ENCODE measurements at places on chromosomes 3 and 15.

GRCh38 chr3:102896851-102897621 is 462.2 kb downstream of the ZPLD1 start:
- H3K4me1 ChIP-seq, result no peaks in the 10 kb centered on the region
- H3K4me3 ChIP-seq, result no peak overlapping the region
- H3K27ac ChIP-seq, result no peak overlapping the region
- no peaks in the 10 kb centered on the region for H3K27me3 ChIP-seq
- DNase-seq, result no peak
- no peaks in the 10 kb centered on the region for H3K36me3 ChIP-seq

DNA sequence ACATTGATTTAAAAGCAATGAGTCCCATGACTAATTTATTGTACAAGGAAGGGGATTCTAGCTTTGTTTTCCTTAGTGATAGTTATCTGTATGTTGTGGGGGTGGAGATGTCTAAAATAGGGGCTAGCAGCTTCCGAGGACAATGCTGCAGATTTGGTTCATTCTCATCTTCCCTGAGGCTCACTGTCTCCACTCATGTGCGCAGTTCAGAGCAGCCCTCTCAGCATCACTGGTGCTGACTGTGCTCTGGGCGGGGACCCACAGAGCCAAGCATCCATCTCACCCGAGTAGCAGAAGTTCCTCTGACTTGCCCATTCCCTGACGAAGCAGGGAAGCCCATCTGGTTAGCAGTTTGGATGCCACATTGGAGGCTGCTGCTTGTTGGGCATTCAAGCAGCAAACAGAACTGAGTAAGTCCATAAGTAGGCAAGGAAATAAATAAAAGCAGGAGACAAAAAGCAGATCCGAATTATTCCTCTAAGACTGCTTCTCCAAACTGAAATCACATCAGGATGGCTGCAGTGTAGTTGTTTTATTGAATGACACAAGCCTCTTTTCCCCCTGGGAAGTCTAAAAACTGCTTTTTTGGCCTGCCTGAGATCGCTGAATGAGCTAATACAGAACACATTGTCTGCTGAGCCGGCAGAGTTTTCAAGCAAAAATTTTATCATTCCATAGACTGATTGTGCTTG is 27.5 kb downstream of the RARB start:
- peaks cover 8% of the 10 kb centered on the region for H3K4me1 ChIP-seq
- no peak for DNase-seq
- H3K36me3 ChIP-seq, result no peaks in the 10 kb centered on the region
- no peak overlapping the region for H3K4me3 ChIP-seq
- no peak overlapping the region for H3K27ac ChIP-seq

DNA sequence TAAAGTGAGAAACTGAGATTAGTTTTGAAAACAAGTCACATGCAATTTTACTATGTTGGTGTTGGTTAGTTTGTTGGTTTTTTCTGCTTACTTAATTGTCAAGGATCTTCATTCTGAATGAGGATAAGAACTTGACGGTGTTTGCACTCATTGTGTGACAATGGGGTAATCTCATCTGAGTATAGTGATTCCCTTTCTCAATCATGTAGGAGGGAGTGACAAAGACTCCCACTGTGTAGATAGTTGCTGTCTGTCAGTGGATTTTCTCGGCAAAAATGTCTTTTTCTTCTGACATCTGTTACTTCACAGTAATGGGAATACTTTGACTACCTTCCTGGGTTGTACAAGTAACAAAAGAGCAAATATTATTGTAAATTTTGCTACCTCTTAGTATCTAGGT is 23.5 kb downstream of the KCNH8 start:
- H3K4me1 ChIP-seq, result no peaks in the 10 kb centered on the region
- no peaks in the 10 kb centered on the region for H3K27me3 ChIP-seq
- DNase-seq, result no peak
- H3K4me3 ChIP-seq, result no peak overlapping the region

- DNase-seq, result peak; percentile 27
- no peaks in the 10 kb centered on the region for H3K36me3 ChIP-seq
- no peak overlapping the region for H3K27ac ChIP-seq
- H3K4me1 ChIP-seq, result no peaks in the 10 kb centered on the region
- H3K27me3 ChIP-seq, result no peaks in the 10 kb centered on the region
Observed at GRCh38 chr3:53994986-53995603, 103.4 kb upstream of the SELENOK start.

DNA sequence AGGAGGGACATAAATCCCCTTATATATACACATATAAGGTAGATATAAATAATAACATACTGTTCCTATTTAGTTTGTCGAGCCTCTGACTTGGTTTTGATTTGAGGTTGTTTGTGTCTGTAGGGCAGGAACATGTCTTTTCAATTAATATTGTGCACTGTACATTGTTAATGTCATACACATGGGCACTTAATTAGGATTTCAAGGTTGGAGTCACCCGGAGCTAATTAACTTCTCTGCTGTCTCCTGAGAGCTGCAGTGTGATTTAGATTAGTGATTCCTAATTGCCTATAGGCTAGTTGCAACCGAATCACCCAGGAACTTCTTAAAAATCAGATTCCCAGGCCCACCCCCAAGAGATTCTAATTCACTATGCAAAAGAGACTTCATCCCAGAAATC is 50.4 kb upstream of the FILIP1L start:
- no peak for DNase-seq
- no peak overlapping the region for H3K4me3 ChIP-seq
- H3K27ac ChIP-seq, result peak overlapping the region; percentile 92
- H3K36me3 ChIP-seq, result no peaks in the 10 kb centered on the region
- H3K4me1 ChIP-seq, result peaks cover 26% of the 10 kb centered on the region

DNA sequence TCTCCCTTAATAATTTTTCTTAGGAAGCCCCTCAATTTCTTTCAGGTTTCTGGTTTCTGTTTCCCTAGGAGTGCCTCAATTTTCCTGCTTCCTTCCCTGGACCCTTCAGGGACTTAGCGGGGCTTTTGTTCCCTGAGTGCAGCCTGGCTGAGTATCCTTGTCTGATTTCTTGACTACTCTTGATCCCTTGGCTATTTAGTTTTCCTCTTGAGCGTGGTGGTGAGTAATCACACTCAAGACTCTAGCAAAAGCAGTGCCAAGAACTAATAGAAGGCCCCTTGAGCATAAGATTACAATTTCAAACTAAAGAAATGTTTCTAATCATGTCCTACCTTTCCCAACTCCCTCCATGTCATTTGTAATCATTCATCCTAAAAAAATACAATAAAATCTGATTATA is 94.3 kb upstream of the C3orf80 start:
- no peak overlapping the region for H3K27ac ChIP-seq
- no peak overlapping the region for H3K4me3 ChIP-seq
- H3K4me1 ChIP-seq, result no peaks in the 10 kb centered on the region
- no peak for DNase-seq
- no peaks in the 10 kb centered on the region for H3K36me3 ChIP-seq

DNA sequence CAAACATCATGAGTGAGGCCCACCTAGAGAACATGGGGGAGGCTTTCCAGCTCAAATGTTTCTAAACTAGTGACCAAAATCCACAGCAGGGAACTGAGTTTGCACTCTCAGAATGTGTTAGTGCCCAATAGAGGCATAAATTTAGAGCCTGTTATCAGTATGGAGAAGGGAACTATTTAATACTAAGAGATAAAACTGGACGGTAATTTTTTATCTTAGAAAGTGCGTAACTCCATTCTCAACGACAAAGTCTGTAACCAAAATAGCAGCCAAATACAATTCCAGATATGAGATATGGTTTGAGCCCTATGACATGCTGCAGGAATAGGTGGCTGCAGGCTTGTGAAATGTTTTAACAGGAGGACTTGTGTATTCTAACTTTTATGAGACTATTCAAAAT is 3.5 kb downstream of the B3GALNT1 start:
- H3K27me3 ChIP-seq, result no peaks in the 10 kb centered on the region
- H3K4me1 ChIP-seq, result peaks cover 5% of the 10 kb centered on the region
- no peak for DNase-seq
- no peak overlapping the region for H3K4me3 ChIP-seq
- H3K36me3 ChIP-seq, result no peaks in the 10 kb centered on the region
- H3K27ac ChIP-seq, result no peak overlapping the region

DNA sequence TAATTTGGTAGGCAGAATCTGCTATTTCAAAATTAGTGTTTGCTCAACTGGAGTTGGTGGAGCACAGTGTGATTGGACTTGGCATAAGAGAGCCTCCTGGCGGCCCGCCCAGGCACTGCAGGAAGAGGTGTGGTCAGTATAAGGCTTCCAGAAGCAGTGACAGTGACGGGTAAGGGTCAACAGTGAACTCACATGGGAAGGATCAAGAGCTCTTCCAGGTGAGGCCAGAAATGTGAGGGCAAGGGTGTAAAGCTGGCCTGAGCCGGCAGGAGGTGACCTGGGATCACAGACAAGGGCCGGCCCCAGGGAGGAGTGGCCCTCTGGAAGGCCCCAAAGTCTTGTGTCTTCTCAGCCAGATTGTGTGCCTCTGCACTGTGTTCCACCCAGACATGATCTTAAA is 93.2 kb upstream of the RNF7 start:
- no peaks in the 10 kb centered on the region for H3K27me3 ChIP-seq
- H3K4me3 ChIP-seq, result no peak overlapping the region
- H3K27ac ChIP-seq, result no peak overlapping the region
- H3K36me3 ChIP-seq, result no peaks in the 10 kb centered on the region

DNA sequence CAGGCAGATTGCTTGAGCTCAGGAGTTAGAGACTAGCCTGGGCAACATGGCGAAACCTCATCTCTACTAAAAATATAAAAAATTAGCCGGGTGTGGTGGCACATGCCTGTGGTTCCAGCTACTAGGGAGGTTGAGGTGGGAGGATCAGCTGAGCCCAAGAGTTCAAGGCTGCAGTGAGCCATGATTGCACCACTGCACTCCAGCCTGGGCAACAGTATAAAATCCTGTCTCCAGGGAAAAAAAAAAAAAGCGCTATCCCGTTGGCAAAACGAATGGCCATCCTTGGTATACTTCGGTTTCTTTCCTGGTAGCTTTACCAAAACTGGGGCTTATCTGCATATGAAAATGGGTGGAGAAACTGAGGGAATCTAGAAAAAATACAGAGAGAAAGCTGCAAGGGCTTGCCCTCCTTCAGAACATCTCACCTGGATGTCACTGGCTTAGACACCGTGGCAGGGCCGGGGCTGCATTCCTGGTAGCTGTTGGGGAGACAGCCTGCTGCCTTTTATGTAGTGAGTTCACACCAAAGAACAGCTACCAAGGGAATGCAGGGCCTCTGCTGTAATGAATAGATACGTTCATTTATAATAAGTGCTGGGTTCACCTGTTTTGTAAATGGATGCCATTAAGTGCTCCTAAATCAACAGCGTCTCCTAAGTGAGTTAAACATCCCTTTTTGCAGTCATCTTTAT is 96.0 kb downstream of the IQSEC1 start:
- no peak overlapping the region for H3K4me3 ChIP-seq
- H3K4me1 ChIP-seq, result peaks cover under 1% of the 10 kb centered on the region
- DNase-seq, result no peak
- no peaks in the 10 kb centered on the region for H3K27me3 ChIP-seq
- H3K27ac ChIP-seq, result no peak overlapping the region

- no peaks in the 10 kb centered on the region for H3K4me1 ChIP-seq
- H3K27me3 ChIP-seq, result no peaks in the 10 kb centered on the region
- peak; percentile 66 for DNase-seq
- H3K4me3 ChIP-seq, result no peak overlapping the region
- no peak overlapping the region for H3K27ac ChIP-seq
Observed at GRCh38 chr15:50116477-50116876, 2.6 kb downstream of the ATP8B4 start.

- no peak overlapping the region for H3K4me3 ChIP-seq
- no peak overlapping the region for H3K27ac ChIP-seq
- H3K27me3 ChIP-seq, result no peaks in the 10 kb centered on the region
Observed at GRCh38 chr15:46280762-46281542, 646.1 kb downstream of the SQOR start.

GRCh38 chr15:31732726-31733125 is 297.6 kb upstream of the CHRNA7 start:
- no peaks in the 10 kb centered on the region for H3K4me1 ChIP-seq
- no peak for DNase-seq

DNA sequence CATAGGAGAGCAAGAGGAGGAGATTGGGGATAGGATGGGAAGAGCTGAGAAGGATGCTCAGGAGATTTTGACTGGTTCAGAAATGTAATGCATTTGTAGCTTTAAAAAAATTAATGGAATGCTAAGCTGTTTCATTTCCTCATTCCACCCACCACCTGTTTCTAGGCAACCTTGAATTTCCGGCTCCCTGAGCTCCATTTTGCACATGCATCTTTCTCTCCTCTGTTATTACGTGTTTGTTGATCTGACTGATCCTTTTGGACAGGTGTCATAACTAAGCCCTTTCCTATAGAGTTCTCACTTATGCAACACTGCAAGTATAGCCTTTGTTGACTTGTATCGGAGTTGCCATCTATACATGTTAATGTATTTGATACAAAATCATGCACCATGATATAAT is 4.3 kb downstream of the TMPRSS7 start:
- H3K4me3 ChIP-seq, result no peak overlapping the region
- no peaks in the 10 kb centered on the region for H3K36me3 ChIP-seq
- H3K27ac ChIP-seq, result no peak overlapping the region
- no peaks in the 10 kb centered on the region for H3K27me3 ChIP-seq

GRCh38 chr15:26082221-26083109 is 219.3 kb upstream of the ATP10A start:
- peak overlapping the region; percentile 98 for H3K27ac ChIP-seq
- H3K4me3 ChIP-seq, result peak overlapping the region; percentile 85
- H3K36me3 ChIP-seq, result no peaks in the 10 kb centered on the region
- H3K27me3 ChIP-seq, result no peaks in the 10 kb centered on the region

- no peaks in the 10 kb centered on the region for H3K36me3 ChIP-seq
- no peak overlapping the region for H3K27ac ChIP-seq
- no peak for DNase-seq
- no peak overlapping the region for H3K4me3 ChIP-seq
Observed at GRCh38 chr3:73385568-73385967, 239.2 kb downstream of the PDZRN3 start.

DNA sequence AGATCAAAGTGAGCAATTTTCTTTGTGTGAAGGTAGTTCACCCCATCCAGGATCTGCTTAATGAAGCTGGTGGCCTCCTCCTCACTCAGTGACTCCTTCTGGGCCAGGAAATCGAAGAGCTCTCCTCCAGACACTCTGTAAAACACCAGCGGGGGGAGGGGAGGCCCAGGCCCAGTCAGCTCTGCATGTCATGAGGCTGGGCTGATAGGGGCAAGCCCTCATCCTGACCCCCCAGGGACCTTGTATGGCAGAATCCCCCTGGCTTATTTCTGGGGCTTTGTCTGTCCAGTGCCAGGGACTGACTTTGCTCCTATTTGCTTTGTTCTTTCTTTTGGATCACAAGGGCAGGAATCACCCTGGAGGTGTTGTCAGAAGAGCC is 74.9 kb downstream of the DAPK2 start:
- H3K27ac ChIP-seq, result no peak overlapping the region
- H3K4me1 ChIP-seq, result no peaks in the 10 kb centered on the region
- no peak for DNase-seq
- H3K36me3 ChIP-seq, result no peaks in the 10 kb centered on the region
- no peak overlapping the region for H3K4me3 ChIP-seq

- no peaks in the 10 kb centered on the region for H3K27me3 ChIP-seq
- H3K4me3 ChIP-seq, result no peak overlapping the region
- H3K27ac ChIP-seq, result no peak overlapping the region
- H3K4me1 ChIP-seq, result no peaks in the 10 kb centered on the region
- peak; percentile 8 for DNase-seq
- no peaks in the 10 kb centered on the region for H3K36me3 ChIP-seq
Observed at GRCh38 chr3:127208483-127209100, 15.7 kb downstream of the PRR23E start.

- H3K27me3 ChIP-seq, result no peaks in the 10 kb centered on the region
- H3K27ac ChIP-seq, result no peak overlapping the region
- H3K36me3 ChIP-seq, result no peaks in the 10 kb centered on the region
- H3K4me1 ChIP-seq, result no peaks in the 10 kb centered on the region
- no peak overlapping the region for H3K4me3 ChIP-seq
Observed at GRCh38 chr15:76871930-76872329, 33.2 kb downstream of the SCAPER start.

Measured in testis (tissue), 5 donors.